ENCODE measurements at places on chromosomes 2 and 18.

GRCh38 chr2:33373986-33374385 is 102.5 kb upstream of the RASGRP3 start:
- DNase-seq: no peak

DNA sequence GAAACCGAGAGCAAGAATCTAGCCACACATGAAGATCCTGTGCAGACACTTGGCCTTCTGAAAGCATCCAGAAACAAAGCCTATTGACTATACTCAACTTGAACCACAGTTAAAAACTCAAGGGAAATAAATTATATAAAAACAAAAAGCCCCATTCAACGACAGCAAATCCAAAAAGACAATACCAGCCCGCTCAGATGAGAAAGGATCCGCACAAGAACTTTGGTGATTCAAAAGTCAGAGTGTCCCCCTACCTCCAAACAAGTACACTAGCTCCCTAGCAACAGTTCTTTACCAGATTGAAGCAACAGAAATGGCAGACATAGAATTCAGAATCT is 163.2 kb downstream of the WDPCP start:
- DNase-seq: no peak

DNA sequence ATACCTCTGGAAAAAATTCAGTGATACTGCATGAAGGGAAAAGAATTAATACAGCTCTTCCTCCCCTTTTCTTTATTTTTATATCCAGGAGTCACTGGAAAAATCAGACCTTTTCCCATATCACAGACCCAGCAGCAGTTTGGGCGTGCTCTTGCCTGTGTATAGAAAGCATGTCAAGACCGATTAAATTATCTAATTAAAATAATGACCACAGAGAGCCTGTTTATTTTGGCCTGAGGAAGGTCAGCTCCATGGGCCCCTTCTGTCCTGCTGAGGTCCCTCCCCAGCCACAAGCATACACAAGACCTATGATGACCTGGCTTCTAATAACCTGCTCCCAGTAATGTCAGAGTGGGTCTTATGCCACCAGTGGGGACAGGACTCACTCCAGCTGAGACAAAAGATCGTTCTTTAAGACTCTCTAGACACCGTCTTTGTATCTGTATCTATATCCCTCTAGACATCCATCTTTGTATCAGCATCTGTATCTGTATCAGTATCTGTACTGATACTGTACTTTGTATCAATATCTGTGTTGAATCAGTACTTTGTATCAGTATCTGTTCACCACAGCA is 147.8 kb downstream of the VAPA start:
- no peak for DNase-seq

DNA sequence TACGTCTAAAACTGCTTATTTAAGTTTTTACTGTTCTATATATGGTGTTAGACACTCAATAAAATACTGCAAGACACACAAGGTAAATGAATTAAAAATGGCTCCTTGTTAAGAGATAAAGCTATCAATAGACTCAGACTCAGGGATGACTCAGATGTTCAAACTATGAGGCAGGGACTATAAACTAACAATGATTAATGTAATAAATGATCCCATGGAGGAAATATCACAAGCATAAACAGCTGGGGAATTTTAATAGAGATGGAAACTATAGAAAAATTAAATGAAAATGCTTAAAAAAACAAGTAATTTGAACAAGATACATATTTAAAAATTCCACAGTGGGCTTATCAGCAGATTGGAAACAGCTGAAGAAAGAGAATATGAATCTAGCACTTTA is 650.8 kb downstream of the DCDC2C start:
- DNase-seq: no peak

DNA sequence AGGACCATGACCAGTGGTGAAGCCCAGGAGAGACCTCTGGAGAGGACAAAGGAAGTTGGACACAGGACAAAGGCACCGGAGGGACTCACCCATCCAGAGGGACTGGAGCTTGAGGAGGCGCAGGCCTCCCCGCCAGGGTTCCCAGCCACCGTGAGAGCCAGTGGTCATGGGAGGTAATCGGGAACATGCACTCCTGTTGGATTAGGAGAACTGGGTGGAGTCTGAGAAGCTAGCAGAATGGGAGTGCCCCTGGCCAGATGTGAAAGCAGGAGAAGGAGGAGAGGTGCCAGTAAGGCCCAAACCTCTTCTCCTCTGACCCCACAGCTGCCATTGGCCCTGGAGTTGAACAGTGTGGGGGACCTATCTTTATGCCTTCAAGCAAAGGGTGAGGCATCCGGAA is 20.3 kb downstream of the POU3F3 start:
- DNase-seq: no peak

DNA sequence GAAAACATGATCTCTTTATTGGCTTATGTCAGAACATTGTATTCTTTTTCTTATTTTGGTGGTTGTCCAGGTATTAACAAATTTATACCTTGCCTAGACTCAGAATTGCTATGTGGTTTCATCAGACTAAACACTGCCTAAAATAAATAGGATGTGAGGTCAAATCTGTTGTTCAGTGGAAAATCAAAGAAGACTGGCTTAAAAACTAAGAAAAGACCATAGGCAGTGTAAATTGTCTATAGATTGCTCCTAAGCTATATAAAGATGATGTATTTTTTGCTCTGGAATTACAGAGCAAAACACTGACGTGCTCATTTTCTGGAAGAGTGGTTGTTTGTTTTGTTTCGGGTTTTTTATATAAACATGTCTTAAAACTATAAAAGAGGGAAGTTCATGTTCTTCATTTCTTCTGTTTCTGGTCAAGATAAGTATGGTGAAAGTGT is 266.0 kb downstream of the ALPK2 start:
- no peak for DNase-seq

DNA sequence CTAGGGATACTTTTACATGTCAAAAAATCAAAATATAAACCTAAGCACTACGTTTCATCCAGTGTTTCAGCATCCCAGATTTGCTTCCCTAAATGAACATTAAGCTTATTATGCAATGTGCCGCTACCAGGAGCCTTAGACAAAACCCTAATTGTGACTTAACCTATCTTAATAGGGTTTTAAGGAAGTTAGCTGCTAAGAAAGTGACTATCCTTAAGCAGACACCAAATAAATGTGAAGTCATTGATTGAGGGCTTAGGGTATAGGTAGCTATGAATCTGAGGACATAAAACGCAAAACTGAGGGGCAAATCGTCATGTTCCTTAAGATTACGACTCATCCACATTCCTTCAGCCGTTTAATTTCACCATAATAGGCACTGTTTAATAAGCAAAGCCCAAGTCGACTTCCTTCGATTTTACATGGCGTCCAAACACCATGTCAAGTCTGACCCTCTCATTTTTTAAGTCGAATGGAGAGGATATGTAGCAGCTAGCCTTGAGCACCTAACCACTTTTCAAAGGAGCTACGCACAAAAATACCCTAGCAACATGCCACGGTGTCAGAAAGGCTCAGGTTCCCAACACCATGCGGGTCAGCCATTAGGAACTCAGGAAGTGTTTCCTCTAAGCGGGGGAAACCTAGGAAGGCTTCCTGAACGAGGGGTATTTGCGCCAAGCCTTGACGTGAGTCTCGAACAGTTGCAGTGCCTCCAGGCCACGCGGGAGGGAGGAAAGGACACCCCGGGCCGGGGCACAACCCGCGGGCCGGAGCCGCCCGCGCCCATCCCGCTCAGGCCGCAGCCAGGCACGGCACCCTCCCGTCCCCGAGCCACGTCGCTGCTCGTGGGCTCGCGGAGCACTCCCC is 1.0 kb downstream of the HDLBP start:
- DNase-seq: no peak

DNA sequence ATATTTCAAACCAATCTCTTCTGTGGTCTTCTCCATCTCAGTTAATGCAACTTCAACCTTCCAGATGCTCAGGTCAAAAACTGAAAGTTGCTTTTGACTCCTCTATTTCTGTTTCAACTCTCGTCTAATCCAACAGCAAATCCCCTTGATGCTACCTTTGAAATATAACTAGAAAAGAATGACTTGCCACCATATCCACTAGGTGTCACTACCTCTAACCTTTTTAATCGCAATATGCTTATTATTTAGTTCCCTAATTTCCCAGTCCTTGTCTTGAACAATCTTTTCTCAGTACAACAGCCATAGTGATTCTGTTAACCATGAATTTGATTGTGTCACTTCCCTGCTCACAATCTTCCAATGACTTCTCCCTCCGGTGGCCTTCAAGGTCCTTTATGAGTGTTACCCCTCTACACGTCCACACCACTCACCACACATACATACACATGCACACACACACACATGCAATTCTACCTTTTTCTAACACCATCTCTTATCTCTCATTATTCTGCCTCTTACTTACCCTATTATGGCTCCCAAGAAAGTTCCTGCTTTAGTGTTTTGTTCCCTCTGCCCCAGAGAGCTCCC is 245.5 kb upstream of the KCNJ3 start:
- DNase-seq: no peak

DNA sequence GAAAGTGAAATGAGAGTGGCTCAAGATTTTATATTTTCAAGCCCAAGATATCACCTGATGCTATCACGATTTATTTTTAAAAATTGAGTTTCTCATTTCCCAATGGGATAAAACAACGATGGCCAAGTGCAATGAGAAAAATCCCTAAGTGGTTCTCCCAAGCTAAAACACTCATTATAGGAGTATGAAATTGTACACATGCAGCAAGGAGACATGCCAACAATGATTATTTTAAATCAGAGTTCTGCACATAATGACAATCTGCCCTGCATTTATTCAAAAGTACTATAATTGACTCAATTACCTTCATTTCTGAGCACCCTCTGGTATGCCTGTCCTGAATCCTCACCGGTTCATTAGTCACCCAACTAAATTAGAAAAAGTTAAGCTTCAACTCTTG is 12.7 kb downstream of the CYTIP start:
- DNase-seq: no peak

DNA sequence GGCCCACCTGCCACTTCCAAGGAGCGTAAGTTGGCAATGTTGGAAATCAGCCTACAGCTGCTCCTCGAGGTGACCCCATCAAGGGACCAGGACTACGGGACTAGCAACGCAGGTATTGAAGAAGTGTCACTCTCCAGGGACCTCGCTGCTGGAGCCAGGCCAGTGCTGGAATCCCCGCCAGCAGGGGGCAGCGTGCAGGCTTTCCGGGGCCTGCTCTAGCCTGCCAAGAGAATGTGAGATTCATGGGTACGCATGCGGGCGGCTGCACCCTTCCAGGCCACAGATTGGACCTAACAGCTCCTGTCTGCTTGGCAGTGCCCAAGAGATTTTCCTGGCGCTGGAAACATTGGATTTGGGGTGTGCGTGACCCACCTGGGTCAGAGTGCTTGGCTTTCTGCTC is 182.8 kb upstream of the RAB12 start:
- DNase-seq: no peak

GRCh38 chr18:39764873-39765272 is 2190.2 kb upstream of the PIK3C3 start:
- DNase-seq: no peak

GRCh38 chr2:149611100-149611820 is 23.7 kb upstream of the MMADHC start:
- DNase-seq: no peak

- no peak for DNase-seq
Measured at GRCh38 chr2:154814856-154815255, 116.4 kb downstream of the KCNJ3 start.

- DNase-seq: no peak
Measured at GRCh38 chr2:106963156-106963555, 77.2 kb upstream of the ST6GAL2 start.

- no peak for DNase-seq
Measured at GRCh38 chr2:158579928-158580327, 123.2 kb downstream of the PKP4 start.

GRCh38 chr2:142037066-142037465 is 93.8 kb downstream of the LRP1B start:
- no peak for DNase-seq

DNA sequence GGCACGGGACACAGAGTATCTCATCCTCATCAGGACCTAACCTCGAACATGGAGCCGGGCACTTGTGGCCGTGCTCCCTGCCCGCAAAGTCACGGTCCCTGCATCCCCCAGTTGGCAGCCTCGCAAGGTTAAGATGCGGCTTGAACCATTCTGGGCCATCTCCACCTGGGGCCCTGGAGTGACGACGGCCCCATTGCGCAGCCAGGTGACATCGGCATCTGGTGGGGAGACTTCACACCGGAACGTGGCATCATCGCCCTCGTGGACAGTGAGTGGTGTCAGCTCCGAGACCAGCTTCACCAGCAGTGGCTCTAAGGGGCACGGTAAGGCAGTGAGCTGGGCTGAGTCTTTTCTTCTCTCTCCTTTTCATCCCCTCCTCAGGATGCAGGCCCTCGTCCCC is 12.6 kb downstream of the TMEM198 start:
- DNase-seq: no peak

DNA sequence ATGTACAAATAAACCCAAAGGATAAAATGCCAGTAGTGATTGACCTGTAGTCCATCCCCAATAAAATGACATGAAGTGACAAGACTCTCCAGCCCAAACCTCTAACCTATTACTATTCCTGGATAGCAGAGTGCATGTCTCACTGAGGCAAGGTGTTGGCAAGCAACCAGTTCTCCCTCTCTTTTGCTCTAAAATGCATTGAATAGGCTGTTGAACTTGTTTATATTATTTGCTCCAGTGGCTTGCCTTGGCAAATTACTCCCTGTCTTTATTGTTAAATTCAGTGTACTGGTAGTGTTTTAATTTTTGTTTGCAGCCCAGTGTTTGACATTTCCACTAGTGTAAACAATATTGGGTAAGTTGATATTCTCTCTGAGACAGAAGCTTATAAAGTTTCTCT is 70.5 kb downstream of the CSRNP3 start:
- DNase-seq: no peak

DNA sequence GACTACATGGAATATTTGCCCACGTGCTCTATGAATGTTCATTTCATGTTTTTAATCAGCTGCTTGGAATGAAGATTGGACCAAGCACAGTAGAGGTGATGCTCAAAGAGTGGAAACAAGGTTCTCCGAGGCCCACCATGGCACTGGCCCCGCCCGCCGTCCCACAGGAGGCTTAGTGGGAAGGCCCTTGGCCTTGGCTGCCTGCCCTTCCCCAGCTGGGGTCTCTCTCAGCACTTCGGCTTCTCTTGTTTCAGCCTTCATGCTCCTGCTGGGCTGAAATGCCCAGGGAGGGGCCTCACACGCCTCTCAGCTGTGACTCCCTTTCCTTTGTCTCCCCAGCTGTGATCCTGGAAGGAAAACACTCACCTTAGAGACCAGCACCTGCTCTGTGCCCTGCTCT is 833.2 kb downstream of the GALR1 start:
- no peak for DNase-seq

All from activated CD8-positive, alpha-beta memory T cell treated with anti-CD3 and anti-CD28 coated beads, Interleukin-2, amount 10 ng/mL, durations not matched to agents 7 days and 5 days (primary cell).